ENCODE measurements at places on chromosomes 13 and 19. TPM values are rescaled to one million over a fixed set of nuclear protein-coding genes. Genes with fewer than 3 reads are reported as not detected.

GRCh38 chr19:4567584-4568071, 8.1 kb upstream of the SEMA6B start:
- peak; percentile 85 for DNase-seq

DNA sequence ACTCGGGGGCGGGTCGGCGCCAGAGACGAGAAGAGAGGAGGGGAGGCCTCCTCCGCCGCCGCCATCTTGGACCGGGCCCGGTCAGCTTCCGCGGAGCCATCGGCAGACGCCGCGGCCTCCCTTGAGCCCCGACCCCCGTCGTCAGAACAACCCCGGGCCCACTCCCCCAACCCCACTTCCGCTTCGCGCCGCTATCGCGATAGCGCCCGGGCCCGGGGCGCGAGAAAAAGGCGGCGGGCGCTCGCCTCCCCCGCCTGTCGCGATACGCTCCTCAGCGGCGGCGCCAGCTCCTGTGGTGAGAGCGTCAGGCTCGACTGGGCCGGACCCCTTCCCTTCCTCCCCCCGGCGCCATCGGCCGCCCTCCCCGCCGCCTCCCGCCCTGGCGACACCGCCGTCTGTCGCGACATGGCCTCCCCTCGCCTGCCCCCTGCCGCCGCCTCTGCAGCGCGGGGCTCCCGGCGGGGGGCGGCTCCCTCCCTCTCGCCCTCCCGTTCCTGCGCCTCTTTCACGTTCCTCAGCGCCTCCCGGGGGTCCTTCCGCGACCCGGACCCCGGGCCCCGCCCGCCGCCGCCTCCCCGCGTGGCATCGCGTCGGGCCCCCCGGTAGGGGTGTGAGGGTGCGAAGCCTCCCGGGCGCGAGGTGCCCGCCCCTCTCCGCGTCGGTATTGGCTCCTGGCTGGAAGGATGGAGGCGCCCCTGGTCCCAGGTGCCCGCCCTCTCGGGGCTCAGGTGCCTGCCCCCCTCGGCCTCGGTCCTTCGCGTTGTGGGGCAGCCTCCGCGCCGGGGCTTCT, at the start of gene CNOT3:
Gene CNOT3 (plus strand): TSS at position 64 of the 790 bp plus-strand sequence. CDS start 5,217 bp downstream, outside the sequence.
- peak; percentile 50 for DNase-seq

DNA sequence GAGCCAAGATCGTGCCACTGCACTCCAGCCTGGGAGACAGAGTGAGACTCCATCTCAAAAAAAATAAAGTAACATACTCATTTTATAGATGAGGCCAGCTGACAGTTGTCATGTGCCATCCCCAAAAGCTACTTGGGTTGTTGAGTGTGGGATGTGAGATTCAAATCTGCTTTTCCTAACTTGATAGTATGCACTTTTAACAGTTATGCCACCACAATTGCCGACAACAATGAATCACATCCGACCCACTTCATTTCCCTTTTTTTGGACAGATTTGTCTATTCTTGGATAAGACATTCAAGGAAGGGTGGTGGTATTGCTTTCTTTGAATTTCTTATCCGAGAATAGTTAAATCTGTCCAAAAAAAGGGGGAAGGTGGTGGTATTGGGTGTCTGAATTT, 16.3 kb upstream of the DNMT1 start:
- no peak for DNase-seq

The C13orf42 gene
- total RNA-seq = not detected

GRCh38 chr19:45467115-45467455, 711 bp upstream of the FOSB start:
- no peak for DNase-seq

DNA sequence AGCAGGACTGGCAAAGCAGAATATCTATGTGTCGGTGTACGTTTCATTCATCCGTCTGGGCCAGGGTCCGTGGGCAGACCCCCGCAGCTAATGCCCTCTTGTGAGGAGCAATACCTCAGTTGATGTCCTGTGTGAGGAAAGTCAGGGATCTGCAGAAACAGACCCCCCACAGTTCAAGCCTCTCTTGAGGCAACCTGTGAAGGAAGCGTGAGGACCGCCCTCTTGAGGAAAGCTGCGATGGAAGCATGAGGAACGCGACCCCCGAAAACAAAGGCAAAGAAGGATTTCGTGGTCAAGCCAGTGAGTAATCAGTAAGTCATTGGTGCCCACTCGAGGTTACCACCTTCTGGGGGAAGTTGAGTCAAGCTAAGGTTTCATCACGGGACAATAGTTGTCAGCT, 20.9 kb upstream of the ZNF83 start:
- no peak for DNase-seq

DNA sequence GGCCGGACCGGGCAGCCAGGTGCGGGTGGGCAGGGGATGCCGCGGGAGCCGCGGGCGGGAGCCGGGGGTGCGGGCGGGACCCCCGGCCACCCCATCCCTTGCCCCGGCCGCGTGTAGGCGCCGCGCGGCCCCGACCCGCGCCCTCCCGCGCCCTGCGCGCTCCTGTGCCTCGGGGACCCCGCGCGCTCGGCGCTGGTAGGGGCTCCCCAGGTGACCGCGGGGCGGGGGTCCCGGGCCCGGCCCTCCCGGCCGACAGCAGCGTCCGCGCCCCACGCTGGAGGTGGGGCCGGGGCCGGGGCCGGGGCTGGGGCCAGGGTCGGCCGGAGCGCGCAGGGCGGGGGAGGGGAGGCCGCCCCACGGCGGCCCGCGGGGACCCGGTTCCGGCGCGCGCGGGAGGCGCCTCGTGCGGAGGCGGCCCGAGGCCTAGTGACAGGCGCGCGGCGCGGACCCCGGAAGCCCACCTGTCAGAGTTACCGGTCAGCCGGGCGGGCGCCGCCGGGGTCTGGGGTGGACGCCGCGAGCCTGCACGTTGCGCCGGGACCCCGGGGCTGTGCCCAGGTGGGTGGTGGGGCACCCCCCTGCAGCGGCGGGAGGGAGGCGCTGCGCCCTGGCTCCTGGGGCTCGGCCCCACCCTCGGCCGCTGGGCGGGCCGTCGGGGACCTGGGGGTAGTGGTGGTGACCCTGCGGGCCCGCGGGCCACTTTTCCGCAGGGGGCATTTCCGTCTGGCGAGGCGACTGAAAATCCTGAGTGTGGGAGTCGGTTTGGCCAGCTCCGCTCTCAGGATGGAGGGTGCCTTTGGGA, 518 bp downstream of the TFDP1 start:
- peak; percentile 51 for DNase-seq

The CYP4F2 gene
- not detected for total RNA-seq

- DNase-seq = no peak
These were observed 97.3 kb downstream of the TDRD3 start for GRCh38 chr13:60494296-60494695.

The KIR3DL1 gene
- total RNA-seq = not detected

The PLK5 gene
- not detected for total RNA-seq

The RHPN2 gene
- total RNA-seq = 5.7 TPM

The SLC15A1 gene
- not detected for total RNA-seq

- DNase-seq = no peak
These were observed 45.1 kb downstream of the EPSTI1 start for GRCh38 chr13:42946927-42947326.

DNA sequence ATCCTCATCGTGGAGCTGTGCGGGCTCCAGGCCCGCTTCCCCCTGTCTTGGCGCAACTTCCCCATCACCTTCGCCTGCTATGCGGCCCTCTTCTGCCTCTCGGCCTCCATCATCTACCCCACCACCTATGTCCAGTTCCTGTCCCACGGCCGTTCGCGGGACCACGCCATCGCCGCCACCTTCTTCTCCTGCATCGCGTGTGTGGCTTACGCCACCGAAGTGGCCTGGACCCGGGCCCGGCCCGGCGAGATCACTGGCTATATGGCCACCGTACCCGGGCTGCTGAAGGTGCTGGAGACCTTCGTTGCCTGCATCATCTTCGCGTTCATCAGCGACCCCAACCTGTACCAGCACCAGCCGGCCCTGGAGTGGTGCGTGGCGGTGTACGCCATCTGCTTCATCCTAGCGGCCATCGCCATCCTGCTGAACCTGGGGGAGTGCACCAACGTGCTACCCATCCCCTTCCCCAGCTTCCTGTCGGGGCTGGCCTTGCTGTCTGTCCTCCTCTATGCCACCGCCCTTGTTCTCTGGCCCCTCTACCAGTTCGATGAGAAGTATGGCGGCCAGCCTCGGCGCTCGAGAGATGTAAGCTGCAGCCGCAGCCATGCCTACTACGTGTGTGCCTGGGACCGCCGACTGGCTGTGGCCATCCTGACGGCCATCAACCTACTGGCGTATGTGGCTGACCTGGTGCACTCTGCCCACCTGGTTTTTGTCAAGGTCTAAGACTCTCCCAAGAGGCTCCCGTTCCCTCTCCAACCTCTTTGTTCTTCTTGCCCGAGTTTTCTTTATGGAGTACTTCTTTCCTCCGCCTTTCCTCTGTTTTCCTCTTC, 6.3 kb downstream of the MYADM start:
- DNase-seq = no peak

DNA sequence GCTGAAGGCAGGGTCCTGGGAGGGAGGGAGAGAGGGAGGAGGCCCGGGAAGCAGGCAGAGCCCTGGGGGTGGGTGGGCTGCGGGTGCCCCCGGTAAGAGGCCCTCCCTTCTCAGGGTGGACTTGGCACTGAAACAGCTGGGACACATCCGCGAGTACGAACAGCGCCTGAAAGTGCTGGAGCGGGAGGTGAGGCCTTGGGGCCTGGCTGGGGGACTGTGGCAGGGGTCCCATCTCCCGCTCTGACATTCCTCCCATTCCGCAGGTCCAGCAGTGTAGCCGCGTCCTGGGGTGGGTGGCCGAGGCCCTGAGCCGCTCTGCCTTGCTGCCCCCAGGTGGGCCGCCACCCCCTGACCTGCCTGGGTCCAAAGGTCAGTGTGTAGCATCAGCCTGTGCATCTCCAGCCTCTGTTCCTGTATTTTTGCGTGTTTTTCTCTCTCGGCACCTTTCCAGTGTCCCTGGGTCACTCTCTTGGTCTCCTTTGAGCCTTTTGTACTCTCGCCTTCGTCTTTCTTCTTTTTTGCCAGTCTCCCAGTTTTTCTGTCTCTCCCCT, 53.4 kb downstream of the TRPM4 start:
- no peak for DNase-seq

- DNase-seq = no peak
These were observed 17.9 kb downstream of the ALG5 start for GRCh38 chr13:36981156-36981743.

The COL4A1 gene
- total RNA-seq = not detected

DNA sequence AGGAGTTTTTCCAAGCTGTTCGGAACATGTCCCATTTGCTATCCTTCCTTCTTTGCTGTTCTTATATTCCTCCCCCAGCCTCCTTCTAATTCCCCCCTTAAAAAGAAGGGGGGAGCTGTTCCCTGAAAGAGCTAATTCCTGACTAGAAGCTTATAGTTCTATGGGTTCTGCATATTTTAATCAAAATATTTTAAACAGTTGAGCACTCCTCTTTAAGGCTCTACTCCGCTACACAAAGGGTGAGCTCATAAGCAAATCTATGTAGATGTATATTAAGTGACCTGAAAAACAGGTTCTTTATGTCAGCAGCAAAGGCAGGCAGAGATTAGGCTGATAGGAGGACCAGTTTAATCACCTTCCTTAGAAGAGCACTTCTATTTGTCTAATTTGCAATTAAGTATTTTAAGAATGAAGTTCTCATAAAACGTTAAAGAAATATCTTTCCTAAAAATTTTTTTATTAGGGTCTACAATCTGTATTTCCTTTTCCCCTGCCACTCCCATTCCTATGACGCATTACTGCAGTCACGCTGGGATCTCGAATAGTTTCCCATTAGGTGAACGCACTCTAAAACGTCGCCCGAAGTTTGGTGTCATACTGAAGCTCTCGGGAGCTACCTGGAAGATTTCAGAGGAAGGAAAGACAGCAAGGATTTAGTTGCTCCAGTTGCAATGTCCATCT, 5.2 kb downstream of the EFNB2 start:
- no peak for DNase-seq

The HS6ST3 gene
- total RNA-seq = not detected

DNA sequence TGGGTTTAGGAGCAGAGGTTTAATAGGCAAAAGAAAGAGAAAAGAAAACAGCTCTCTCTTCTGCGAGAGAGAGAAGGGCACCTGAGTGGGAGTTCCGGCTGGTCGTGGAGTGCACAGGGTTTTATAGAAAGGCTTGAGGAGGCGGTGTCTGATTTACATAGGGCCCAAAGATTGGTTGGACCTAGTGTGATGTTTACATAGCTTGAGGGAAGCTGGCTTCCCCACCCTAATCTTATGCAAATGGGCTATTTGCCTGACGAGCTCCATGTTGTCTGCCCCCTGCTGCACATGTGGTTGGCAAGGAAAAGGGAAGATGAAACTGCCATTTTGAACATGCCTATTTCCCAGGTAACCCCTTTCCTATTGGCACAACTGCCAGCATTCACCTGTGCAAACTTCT, 21.5 kb upstream of the MEDAG start:
- DNase-seq = no peak

GRCh38 chr19:55405638-55406037, 1.9 kb downstream of the UBE2S start:
- DNase-seq = no peak

DNA sequence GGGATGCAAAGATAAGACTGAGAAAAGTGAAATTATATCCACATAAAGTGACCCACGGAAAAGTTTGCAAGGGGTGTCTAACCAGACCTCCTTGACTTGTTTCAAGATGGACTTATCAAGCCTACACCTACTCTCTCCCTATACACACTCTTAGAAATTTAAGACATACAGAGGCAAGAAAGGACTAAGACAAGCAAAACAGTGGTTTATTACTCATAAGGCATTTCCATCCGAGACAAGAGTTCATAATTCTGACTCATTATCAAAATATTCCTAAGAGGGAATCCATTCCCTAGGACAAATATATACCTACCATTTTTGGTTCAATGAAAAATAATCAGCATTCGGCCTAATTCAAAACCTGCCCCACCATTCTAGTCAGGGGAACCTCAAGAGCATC, 232.6 kb upstream of the GPC6 start:
- no peak for DNase-seq

- no peak for DNase-seq
These were observed 357.7 kb downstream of the UQCRFS1 start for GRCh38 chr19:28855216-28855615.

DNA sequence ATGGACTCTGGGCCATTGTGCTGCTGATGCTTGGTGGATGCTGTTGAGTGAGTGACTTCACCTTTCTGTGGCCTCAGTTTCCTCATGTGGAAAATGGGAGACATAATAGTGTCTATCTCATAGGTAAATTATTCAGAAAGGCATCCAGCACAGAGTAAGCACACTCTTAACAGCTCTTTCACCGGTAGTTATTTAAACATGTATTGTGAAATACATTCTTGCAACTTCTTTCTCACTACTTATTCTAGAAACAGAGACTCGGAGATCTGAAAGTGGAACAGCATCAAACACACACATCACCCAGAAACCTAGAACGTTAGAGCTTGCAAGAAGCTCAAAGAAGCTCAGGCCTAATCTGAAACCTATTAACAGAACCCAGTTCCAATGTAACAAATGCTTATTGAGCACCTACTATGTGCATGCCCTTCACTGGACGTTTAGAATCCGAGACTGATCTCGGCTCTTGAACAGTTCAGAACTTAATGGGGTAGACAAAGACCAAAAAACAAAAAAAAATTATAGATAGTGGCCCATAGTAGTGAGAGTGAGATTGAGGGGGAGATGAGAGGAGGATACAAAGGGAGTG, 4.1 kb downstream of the ZSWIM9 start:
- no peak for DNase-seq

The WASF3 gene
- 0.44 TPM for total RNA-seq

- no peak for DNase-seq
These were observed 1.7 kb downstream of the B9D2 start for GRCh38 chr19:41362143-41362847.

All from activated CD4-positive, alpha-beta T cell treated with anti-CD3 and anti-CD28 coated beads for 36 hours (primary cell).